ENCODE measurements at places on chromosomes 4 and X.

- no peak for DNase-seq
These were observed at the start of gene GRID2 for GRCh38 chr4:92303621-92304027. TSS of gene GRID2 (plus strand) at chr4:92303966.

DNA sequence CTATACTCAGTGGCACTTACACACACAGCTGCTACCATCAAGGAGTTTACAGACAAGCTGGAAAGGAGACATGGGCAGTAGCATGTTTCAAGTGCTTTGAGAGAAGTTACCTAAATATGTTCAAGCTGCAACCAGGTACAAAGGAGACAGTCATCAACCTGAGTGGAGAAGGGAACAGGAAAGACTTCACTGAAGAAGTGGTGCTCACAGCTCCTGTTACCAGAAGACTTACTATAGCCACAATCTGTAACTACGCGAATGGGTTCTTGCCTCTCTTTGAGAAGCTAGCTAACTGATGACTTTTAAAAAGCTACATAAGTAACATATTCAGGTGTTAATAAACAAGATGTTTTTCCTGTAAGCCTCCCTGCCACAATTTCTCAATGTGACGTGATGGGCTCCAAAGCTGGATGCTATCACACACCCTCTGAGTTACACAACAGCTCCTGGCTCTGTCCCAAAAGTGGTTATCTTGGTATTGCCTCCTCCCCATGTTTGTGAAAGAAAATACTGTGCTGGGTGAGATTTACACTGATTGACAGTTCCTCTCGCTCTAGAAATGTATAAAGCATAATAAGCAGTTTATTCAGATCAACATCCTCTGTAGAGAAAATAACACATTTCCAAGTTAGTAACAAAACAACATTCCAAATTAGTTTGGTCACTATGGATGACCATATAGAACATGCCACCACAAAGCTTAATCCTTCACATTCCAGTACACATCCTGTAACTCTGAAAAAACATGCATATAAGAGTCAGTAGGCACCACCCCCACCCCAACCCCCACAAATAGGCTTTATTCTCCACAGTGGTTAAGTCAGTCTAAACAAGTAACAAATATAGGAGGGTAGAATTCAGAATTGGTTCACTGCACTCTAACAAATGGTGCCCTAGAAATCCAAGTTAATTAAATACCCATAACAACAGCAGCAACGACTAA is 81.8 kb downstream of the FRYL start:
- no peak for DNase-seq

- no peak for DNase-seq
These were observed 104.5 kb upstream of the AGA start for GRCh38 chr4:177546745-177547144.

- no peak for DNase-seq
These were observed 90.3 kb downstream of the COMMD8 start for GRCh38 chr4:47373174-47373573.

DNA sequence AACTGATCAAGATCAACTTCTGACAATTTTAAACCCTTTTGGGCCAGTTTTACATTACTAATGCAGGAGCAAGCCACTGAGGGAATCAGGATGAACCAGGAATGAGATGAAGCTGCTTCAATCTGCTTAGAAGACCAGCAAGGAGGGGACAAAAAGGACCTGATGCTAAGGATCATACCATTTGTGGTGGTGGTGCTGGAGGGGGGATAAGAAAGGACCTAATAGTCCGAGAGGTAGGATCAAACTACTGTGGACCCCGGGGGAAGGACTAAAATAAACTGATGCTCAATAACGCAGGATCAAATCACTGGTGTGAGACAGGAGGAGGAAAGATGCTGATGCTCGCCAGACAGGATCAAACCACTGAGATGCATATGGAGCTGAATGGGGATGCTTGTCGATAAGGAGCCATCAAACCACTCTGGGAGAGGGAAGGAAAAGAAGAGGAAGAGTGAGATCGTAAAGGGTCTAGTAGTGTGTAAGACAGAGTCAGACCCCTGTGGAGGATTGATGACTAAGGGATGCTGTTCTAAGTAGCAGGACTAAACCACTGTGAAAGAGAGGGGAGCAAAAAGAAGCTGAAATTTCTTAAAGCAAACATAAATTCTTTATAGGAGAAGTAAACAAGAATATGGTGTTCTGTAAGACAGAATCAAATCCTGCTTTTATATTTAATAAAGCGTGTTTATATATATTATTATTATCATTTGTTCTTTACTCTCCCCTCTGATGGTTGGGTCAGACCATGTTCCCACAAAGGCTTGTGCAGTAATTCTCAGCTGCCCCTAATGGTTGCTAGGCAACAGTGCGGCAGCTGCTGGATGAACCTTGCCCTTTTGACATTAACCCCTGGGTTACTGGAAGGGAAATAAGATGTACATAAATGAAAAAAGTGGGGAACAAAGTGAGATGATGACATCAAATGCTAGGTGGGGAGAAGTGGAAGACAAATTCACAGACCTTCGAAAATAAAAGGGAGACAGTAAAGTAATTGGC is 432.5 kb upstream of the FGF16 start:
- DNase-seq = no peak

DNA sequence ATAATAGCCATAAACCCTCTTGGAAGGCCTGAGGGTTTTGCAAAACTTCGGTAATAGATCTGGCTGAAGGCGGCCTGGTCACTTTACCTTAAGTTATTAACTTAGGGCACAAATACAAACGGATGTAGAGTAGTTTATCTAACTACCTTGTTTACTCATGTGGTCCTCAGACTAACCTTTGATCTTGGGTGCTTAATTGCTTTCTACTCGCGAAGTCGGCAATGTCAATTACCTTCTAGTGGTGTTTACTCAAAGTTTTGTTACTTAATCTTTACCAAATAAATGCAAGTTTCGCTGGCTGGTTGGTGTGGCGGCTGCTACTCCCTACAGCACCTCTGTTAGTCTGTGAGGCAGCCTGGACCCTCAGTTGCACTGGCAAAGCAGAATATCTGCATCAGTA is 8.9 kb upstream of the ZNF141 start:
- no peak for DNase-seq

GRCh38 chrX:2401590-2402360 is 99.0 kb downstream of the DHRSX start:
- no peak for DNase-seq

- peak; percentile 50 for DNase-seq
These were observed 1.4 kb downstream of the HGFAC start for GRCh38 chr4:3442959-3443749.

DNA sequence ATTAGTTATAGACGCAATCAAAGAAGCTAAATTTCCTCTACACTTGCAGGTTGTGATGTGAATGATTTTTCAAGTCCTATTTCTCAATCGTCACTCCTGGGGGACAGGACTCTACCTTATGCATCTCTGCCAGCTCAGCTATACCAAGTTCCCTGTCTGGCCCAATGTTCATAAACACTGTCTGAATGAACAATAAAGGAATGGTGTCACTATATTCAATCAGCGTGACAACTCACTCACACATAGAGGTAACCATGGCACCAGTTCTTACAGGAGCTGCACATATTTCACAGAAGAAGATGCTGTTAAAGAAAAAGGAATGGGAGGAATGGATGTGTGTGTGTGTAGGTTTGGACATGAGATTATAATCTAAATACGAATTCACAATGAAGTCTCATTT is 280.6 kb downstream of the PPP1R2C start:
- no peak for DNase-seq

DNA sequence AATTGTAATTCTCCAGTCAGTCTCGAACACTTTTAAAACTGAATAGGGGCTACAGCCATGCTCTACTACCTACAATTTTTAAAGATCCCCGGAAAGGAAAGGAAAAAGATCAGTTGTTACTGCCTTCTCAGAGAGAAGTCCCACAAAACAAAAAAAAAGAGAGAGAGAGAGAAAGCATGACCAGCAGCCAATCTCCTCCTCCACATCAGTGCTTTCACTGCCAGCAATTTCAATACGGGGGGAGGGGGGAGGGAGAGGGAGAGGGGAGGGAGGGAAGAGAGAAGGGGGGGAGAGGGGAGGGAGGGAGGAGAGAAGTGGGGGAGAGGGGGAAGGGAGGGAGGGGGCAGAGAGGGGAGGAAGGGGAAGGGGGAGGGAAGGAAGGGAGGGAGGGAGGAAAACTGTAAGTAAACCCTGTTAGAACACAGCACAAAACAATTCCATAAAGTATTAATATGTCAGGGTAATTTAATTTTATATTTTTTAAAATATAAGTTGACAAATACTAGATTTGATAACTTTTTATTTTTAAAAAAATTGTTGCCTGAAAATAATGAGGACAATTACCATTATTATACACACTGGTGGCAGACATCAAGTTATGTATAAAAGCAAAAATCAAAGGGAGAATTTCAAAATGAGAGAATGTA is 108.0 kb downstream of the LRBA start:
- DNase-seq = no peak

- DNase-seq = no peak
These were observed 108.8 kb upstream of the STIM2 start for GRCh38 chr4:26751838-26752237.
